Activated T-helper 17 cell treated with anti-CD3 and anti-CD28 coated beads, Interleukin-2, amount 50 U/mL, for 72 hours (primary cell): ENCODE measurements at places on chromosomes 13 and 19.
A peak's percentile ranks its signal among the peaks of the same experiment; 100 is the strongest.

DNA sequence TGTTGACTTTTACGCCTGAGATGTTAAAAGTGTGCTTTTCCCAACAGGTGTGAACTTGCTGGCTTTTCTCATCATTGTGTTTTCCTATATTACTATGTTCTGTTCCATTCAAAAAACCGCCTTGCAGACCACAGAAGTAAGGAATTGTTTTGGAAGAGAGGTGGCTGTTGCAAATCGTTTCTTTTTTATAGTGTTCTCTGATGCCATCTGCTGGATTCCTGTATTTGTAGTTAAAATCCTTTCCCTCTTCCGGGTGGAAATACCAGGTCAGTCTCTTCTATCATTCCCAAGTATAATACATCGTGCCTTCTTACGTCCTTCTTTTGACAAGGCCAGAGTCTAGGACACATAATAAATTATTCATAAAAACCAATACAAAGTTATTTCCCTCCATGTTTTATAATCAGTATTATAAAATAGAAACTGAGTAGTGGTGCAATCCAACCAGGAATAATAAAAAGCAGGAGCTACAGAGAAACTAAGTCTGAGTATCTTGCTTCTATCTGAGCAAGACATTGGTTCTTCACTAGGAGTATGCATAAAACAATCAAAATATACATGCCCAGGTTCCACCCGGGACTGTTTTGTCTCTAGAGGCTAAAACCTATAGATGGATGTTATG is 57.9 kb downstream of the RXFP2 start:
- no peak for ATAC-seq

GRCh38 chr19:29866011-29866410 is 54.2 kb downstream of the CCNE1 start:
- ATAC-seq = no peak

- ATAC-seq = no peak
Observed at GRCh38 chr19:44005973-44006372, 3.2 kb downstream of the ZNF230 start.

DNA sequence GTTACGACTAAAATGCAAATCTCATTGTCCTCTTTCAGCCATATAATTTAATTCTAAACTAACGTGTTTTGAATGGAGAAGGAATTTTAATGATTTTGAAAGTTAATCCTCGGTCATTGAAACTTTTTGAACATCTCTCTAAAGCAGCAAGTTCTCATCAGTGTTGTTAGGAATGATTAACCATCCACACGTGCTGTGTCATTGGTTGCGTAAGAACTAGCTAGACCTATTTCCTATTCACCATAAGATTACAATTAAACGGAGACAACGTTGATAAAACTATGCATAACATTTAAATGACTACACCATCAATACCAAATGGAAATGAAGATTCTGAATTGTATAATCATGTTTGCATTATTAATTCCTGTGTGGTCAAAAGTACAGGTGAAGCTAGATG is 155.6 kb upstream of the IRS2 start:
- no peak for ATAC-seq

DNA sequence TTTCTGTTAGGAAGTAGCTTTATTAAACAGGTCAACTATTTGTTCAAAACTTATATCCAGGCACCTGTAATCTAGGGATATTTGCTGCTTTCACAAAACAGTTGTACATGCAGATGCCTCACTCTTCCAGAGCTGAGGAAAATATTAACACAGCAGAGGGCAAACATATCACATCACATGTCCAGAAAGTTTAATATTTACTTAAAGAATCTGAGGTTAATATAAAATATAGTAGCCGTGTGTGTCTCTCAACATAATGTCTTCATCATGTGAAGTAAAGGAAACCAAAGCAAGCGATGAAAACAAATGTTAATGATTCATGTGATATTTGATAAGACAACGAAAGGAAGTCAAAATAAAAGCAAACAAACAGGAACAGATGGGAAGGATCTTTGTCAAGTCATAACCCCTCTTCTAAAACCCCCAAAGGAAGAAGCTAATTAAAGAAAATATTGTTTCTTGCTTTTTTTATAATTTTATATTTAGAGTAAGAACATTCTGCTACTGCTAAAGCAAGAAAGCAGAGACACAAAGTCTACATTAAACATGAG is 418.8 kb downstream of the DACH1 start:
- ATAC-seq = no peak

DNA sequence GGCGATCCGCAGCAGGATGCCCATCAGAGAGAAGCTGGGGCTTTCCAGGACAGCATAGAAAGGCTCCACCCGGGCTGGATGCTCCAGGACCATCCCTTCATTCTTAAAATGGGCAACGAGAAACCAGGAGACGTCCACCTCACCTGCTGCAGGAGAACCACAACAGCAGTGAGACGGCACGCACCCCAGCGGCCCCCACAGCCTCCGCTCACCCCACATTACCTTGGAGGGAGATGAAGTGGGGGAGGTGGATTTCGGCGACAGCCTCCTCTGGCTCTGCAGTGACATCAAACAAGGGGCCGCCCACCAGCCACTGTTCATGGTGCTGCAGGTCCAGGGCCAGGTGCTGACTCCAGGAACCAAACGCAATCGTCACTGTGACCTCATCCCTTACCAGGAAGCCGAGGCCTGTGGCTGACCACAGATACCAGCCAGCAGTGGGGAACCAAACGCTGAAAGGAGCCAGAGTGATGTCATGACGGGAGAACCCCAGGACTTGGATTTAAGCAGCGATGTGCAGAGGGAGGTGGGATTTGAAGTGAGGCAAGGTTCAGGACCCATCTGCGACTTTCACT is 25.1 kb downstream of the CARD8 start:
- peak; percentile 98 for ATAC-seq

GRCh38 chr19:41876847-41877832 is at the start of gene CD79A:
Gene CD79A, plus strand, starts transcription at chr19:41877279. Its CDS starts 26 bp downstream, at chr19:41877305.
- no peak for ATAC-seq

DNA sequence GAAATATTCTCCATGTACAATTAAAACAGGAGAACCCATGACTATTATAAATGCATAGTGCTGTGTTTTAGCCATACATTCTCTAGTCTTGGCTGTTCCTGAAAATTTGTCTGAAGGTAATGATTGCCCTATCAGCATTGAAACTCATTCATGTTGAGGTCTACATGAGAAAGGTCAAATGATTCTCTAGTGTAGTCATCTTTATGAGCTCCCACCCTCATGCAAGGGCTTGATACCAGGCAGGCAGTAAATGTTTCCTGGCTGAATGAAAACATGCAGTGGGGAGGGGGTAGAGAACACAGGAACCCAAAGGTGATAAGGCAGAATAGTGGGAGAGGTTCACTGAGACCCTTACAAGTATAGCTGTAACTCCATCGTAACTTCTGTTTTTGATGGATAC is 424.3 kb downstream of the COG6 start:
- no peak for ATAC-seq

- peak; percentile 23 for ATAC-seq
Observed at GRCh38 chr13:113950451-113951245, 23.2 kb downstream of the C13orf46 start.

GRCh38 chr13:49827891-49828290 is 35.4 kb upstream of the KPNA3 start:
- ATAC-seq = no peak

DNA sequence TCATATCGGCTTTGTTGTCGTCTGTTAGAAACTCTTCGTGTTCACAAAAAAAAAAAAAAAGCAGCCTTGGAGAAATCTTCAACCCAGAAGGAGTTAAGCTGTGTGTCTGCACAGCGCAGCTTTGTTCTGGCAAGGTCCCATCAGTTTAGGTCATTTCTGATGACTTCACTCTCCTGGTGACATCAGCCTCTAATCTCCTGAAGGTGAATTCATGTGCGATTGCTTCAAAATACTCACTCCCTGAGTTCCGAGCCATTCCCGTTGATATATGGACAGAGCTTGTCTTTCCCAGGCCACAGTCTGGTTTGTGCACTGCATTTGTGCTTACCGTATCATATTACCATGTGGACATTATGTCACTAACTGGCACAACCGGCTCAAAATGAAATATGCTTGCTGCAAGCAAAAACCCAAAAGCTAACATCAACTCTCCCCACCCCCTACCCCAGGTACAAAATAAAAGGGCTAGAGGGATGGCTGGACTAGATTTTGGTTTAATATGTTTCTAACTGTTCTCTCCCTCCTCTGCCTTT is 342.4 kb downstream of the KCNRG start:
- no peak for ATAC-seq

GRCh38 chr19:49558591-49558990 is 21.8 kb downstream of the NOSIP start:
- ATAC-seq = peak; percentile 10

GRCh38 chr13:96041326-96042110 is 11.7 kb downstream of the UGGT2 start:
- ATAC-seq = no peak

DNA sequence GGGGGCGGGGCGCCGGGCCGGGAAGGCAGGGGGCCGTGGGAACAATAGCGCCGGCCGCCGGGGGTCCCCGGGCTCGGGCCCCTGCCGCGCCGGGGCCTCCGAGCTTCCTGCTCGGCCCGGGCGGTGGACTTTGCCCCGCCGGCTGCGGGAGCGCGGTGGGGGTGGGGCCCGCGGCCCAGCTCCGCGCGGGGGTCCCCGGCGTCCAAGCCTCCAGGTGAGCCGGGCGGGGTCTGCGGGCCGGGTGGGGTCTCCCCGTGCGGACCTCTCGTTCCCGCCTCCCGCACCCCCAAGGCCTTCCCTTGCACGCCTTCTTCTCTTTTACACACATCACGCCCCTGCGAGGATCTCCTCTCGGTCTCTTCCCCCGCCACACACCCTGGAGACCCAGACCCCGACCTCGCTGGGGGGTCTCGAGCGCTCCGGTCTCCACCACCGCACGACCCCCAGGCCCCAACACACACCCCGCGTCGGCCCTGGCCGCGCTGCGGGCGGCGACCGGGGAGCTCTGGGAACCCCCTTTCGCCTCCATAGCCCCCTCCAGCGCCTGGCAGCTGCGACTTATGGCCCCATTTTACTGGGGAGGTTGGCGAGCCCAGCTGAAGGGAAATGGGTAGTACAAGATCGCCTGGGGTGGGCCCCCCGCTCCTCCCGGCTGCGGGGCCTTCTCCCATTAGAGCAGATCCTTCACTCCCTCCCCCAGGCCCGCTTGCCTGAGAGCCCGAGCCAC is 711 bp downstream of the CAMSAP3 start:
- ATAC-seq = no peak

DNA sequence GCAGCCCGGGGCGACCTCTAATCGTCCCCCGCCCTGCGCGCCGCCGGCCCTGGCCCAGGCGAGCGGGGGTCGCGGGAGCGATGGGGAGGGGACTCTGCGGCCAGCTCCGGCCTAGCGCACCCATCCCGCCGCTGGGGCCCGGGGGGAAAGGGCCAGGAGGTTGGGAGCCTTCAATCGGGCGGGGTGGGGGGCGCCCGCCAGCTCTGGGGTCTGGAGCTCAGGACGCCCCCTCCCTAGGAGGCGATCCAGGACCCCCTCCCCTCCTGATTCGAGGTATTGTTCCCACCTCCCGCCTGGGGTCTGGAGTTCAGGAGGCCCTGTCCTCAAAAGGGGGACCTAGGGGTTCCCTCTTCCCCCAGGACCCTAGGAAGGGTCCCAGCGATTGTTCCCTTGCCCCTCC is 430 bp downstream of the ZNF358 start:
- no peak for ATAC-seq

DNA sequence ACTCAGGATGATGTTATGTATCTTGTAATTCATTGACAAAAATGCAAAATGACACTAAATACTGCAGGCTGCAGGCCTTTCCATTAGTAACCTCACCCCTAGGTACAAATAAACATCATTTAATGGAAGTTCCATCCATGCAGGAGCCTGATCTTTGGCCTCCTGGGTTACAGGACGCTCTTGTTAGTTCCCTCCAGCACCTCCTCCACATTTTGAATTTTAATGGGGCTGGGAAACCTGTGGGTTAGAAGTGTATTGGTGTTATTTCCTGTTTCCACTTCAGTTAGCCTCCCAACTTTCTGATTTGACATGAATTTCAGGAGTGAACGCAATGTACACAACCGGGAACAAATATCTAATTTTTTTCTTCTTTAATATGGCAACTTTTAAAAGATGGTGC is 237.1 kb upstream of the ARGLU1 start:
- no peak for ATAC-seq

DNA sequence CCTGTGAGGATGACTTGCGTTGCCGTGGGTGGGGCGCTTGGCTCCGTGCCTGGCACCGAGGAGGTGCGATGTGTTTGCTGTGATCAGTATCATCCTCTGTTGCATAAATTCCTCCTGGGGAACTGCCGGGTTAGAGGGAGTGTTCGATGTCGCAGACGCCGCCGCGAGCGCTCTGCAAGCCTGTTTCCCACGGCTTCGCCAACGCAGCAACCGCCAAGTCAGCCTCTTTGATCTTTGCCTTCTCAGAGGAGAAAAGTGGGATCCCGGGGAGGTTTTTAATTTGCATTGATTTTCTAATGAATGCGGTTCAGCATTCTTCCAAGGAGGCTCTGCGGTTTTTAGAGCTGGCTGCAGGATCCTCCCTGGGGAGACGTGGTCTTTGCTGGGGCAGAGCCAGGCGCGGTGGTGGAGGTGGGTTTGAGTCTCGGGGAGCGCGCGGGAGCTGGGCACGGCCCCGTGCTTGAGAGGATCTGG is 7.6 kb downstream of the GPR32 start:
- ATAC-seq = no peak

DNA sequence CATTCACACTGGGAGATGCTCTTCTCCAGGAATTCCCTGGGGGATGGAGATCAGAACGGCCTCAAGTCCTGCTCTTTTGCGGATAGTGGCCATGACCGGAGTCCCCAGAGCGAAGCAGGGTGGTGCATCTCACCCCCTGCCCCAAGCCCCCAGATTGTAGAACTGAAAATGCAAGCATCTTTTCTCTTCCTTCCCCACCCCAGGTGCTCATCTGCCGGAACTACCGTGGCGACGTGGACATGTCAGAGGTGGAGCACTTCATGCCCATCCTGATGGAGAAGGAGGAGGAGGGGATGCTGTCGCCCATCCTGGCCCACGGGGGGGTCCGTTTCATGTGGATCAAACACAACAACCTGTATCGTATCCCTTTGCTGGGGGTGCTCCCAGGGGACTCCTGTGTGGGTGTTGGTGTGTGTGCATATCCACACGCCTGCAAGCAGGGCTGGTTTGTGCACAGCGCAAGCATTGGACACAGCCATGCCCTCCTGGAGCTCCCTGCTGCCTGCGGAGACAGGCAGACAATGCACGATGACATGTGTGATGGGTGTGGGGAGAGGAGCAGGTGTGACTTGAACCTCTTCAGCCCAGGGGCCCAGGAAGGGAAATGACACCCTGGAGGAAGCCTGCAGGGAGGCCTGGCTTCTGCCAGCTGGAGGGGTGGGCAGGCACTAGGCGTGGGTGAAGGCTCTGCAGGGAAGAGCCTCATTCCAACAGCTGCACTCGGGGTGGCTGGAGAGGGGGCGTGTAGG is 5.7 kb downstream of the AP1M1 start:
- no peak for ATAC-seq
